ENCODE measurements at places on chromosomes 1 and 21. TPM values are rescaled to one million over a fixed set of nuclear protein-coding genes. Genes with fewer than 3 reads are reported as not detected.

Gene SPRR2F
- not detected for total RNA-seq

Gene DNAH14
- 34.0 TPM for total RNA-seq

Gene XKR8
- total RNA-seq: 5.4 TPM

Gene LCE1E
- not detected for total RNA-seq

Gene AGMAT
- 1.8 TPM for total RNA-seq

Gene TMEM52
- 0.11 TPM for total RNA-seq

Gene SLFNL1
- 0.87 TPM for total RNA-seq

Gene ARHGAP30
- total RNA-seq: not detected

Gene BEST4
- total RNA-seq: 0.11 TPM

Gene ANKRD65
- 0.87 TPM for total RNA-seq

Gene FCAMR
- not detected for total RNA-seq

Gene SMPDL3B
- 0.25 TPM for total RNA-seq

Gene MYCL
- total RNA-seq: 0.37 TPM

Gene WDR3
- total RNA-seq: 28.6 TPM

Gene EIF2D
- total RNA-seq: 51.2 TPM

Gene CTSE
- total RNA-seq: not detected

Gene FCRL1
- total RNA-seq: not detected

Gene LENEP
- total RNA-seq: not detected

Gene C1orf210
- total RNA-seq: 0.11 TPM
